ENCODE measurements at places on chromosomes 2 and 18.

GRCh38 chr2:220212296-220213080, 585.1 kb downstream of the SLC4A3 start:
- no peak for DNase-seq

DNA sequence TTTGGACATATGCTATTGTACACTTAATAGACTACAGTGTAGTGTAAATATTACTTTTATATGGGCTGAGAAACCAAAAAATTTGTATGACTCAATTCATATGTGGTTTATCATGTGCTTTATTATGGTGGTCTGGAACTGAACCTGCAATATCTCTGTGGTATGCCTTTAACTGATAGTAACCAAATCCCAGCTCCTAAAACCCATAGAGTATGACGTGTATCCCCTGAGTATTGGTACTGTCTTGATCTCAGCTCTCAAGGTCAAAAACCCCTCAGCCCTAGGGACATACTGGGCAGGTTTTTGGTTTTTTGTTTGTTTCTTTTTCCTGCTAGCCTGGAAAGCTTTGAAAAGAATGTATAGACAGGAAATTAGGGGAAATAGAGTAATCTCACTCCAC, 42.2 kb upstream of the ARHGAP15 start:
- no peak for DNase-seq

GRCh38 chr2:43028188-43028587, 198.2 kb downstream of the ZFP36L2 start:
- no peak for DNase-seq

- DNase-seq = no peak
Observed at GRCh38 chr2:156763174-156763573, 327.0 kb downstream of the GPD2 start.

DNA sequence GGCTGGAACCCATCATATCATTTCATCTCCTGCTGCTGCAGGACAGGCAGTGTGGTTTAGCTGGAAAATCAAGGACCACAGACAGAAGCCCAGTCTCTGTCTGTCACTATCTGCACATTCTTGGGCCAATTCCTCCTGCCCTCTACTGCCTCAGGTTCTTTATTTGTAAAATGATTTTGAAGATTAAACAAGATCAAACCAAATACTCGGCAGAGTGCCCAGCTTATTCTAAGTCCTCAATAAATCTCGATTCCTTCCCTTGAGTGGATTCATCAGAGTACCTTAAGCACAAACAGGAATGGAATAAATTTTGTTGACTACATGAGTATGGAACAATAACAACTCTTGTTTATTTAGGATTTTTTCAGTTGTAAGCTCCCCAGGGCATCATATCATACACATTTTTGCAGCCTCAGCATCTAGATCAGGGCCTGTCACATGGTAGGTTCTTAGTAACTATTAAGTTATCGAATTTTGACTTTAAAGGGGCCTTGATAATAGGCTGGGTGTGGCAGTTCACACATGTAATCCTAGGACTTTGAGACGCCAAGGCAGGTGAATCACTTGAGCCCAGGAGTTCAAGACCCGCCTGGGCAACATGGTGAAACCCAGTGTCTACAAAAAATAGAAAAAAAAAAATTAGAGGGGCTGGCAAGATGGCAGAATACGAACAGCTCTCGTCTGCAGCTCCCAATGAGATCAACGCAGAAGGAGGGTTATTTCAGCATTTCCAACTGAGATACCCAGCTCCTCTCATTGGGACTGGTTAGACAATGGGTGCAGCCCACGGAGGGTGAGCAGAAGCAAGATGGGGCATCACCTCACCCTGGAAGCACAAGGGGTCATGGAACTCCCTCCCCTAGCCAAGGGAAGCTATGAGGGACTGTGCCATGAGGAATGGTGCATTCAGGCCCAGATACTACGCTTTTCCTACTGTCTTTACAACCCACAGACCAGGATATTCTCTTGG, 11.1 kb downstream of the RHOB start:
- DNase-seq = no peak

DNA sequence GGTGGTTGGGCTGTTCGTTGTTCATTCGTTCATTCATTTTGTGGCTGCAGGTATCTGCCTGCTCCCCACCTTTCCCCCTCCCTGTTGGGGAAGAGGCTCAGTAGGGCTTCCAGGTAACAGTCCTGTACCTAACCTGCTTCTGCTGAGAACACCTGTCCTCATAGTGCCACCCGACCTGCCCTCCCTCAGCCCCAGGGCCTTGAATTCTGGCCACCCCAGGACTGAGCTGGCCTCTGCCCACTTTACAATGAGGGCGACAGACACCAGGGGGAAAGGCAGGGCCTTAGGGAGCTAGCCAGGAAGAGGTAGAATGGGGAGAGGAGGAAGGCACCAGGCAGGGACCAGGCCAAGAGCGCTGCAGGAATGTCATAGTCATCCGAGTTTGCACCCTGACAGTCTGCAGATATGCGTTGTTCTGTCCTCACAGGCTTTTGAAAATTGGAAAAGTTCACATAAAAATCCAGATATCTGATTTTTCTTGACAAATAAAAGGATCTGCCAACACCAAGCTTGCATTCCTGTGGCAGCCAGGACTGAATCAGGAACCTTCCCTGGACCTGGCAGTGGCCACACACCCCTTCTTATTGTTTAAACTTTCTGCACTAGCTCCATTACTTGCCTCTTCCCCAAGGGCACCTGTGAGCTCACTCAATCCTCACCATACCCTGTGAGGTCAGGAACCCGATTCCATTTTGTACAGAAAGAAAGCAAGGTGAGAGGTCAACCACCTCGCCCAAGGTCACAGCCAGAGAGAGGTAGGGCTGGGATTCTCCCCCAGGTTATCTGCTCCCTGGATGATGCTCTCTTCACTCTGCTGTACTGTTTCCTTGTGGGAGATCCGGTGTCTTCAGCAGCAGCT, 35.3 kb upstream of the MRPL33 start:
- no peak for DNase-seq

DNA sequence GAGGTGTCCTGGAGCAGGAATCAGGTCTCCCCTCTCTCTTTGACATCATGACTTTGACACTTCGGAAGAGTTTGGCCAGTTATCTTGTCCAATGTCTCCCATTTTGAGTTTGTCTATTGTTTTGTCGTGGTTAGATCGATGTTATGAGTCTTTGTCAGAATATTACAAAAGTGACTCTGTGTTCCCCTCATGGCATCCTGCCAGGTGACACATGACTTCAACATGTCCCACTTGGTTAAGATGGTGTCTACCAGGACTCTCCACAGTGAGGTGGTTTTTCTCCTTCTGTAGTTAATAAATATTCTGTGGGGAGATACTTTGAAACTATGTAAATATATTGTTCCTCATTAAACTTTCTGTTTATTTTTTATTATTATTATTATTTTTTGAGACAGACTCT, 76.6 kb upstream of the BZW1 start:
- no peak for DNase-seq

DNA sequence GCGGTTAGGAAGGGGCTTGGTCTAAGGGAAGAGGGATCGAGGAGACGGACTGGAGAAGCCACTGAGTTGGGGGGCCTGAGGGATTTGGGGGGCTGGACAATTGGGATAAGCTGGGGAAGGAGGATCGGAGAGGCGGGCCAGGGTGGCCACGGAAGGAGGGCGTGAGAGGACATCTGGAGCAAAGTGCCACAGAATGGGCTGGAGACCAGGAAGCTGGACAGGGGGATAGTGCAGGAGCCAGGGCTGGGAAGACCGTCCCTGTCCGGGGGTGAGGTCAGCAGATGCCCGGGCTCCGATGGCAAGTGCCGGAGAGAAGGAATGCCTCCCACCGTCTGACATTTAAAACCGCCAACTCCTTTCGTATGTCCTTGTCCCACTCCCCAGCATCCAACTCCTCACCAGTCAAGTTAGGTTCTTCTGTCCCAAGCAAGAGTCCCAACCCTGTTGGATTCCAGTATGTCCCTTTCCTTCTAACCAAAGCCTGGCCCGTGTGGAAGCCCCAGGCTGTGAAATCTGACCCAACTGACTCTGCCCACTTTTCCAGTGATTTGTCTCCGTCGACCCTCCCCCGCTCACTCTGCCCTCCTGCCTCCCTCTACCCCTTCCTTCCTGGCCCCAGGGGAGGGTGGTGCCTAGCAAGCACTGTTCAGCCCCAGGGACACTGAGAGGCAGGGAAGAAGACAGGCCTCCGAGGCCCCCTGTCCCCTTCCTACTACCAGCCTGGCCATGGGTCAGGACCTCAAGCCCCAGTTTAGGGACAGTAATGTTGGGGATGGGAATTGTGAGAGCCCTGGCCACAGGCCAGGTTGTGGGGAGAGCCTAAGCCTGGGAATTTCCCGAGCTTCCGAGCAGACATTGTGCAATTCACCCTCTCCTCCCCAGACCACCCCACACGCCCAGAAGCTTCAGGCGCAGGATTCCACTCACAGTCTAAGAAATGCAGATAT, 31.5 kb upstream of the TMBIM1 start:
- DNase-seq = no peak

DNA sequence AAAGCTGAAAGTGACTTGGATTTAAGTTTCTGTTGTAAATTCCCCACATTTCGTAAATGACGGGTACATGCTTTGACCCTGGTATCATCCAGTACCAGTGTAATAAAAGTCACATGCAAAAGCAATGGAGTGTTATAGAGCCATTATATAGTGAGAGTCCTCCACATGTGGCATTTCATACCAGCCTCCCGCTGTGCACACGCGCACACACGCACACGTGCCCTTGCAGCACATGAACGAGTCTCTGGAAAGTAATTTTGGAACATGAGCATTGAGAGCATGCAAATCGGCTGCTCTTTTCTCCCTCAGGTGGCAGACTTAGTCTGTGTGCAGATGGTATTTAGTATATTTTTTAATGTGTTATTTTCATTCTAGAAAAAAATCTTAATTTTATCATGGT, 198.1 kb downstream of the ZNF407 start:
- no peak for DNase-seq

- no peak for DNase-seq
Observed at GRCh38 chr18:47775961-47776360, 154.5 kb downstream of the SMAD2 start.

DNA sequence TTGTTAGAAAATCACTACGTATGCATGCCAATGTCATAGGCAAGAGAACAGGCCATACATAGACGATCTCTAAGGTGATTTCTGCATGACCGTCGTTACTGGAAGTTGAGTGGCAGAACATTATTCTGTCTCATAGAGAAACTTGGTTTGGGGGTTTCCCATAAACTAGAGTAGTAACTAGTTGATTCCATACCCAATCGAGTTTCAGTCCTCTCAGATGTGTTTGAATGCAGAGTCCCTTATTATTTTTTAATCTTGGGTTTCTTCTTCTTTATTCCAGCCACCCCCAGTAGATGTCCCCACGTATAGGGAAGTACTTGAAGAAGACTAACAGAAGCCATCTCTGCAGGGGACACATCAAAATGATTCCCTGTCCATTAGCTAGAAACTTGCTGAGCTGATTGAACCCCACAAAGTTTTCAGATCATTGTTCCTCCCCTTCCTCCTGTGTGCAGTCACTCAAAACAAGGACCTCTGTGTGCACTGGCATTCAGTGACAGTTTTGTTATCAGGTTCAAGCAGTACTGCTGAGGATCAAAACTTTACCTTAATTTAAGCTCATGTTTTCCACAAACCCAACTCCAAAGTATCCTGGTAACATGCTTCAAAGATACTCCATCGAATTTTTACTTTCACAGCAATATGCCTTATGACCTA, 68.4 kb upstream of the CDCA7 start:
- DNase-seq = no peak

DNA sequence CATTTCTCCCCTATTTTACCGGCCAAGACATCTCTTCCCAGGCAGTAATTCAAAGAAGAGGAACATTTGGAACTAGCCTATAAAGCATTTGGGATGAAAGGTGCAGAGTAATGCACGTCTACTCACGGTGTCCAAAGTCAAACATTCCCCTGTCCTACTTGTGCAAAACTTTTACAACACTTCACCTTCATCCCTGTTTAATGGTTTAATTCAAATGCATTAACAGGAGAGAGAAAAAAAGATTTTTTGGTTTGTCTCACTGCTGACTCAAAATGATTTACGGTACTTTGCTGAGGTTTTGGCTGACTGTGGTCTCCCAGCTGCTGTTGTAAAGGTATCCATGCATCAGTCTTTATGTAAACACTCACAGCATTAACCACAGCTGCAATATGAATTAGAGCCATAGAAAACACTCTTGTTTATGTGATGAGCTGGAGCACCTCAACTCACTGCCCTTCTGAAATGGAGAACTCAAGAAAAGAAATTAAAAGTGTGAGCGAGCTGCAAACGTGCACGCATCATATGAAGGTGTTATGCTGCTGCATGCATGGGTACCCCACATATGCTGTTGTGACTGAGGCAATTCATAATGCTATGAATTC, 220.5 kb downstream of the PIEZO2 start:
- DNase-seq = no peak

GRCh38 chr2:61460163-61460562, 10.7 kb downstream of the USP34 start:
- DNase-seq = no peak

- DNase-seq = no peak
Observed at GRCh38 chr2:98013407-98014042, 17.8 kb upstream of the TMEM131 start.

GRCh38 chr2:24409171-24409570, 48.8 kb upstream of the ITSN2 start:
- no peak for DNase-seq

DNA sequence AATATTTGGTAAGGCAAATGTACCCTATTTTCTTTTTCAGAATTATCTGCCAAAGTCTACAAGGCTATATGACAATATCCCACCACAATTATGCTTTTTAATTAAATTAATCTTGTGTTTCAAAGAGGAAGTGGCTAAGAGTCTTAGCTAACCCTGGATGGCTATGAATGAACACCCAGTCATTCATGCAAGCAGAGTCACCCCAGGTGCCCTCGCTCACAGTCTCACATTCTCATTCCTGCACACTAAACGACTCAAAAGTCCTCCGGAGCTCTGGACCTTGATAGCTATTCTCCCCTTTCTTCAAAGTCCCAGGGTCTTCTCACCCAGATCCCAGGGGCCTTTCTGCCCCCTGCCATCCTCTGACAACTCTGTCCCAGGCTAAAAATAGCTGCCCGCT, 42.1 kb upstream of the MRPL19 start:
- no peak for DNase-seq

DNA sequence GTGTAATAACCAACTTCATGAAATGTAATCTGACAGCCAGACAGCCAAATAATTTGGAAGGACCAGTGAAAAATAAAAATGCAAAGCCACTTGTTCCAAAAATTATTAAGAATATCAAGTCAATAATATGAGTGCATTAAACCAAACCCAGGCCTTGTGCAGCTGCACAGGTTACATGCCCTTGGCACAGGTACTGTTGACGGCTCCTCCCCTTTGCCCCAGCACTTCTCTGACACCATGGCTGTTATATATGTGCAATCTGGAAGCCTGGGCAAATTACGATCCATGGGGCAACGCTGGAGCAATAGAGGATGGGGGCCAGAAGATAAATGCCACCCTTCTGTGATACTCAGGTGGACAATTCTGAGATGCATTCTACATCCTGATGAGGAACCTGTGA, 68.9 kb downstream of the METTL4 start:
- DNase-seq = no peak

- DNase-seq = no peak
Observed at GRCh38 chr2:12465631-12466135, 251.1 kb upstream of the TRIB2 start.

GRCh38 chr2:130259594-130259993, 61.4 kb upstream of the TUBA3E start:
- DNase-seq = no peak
